ENCODE measurements at places on chromosomes 2 and 18. TPM values are rescaled to one million over a fixed set of nuclear protein-coding genes. Genes with fewer than 3 reads are reported as not detected.

WDR54 gene
- total RNA-seq, result 20.1 TPM

SIX3 gene
- not detected for total RNA-seq

MDH1B gene
- total RNA-seq, result 0.37 TPM

CNDP1 gene
- 0.36 TPM for total RNA-seq

TXNDC9 gene
- 44.3 TPM for total RNA-seq

SLC39A10 gene
- total RNA-seq, result 60.7 TPM

SGPP2 gene
- 1.8 TPM for total RNA-seq

Measured in spleen (tissue), 13 donors.